ENCODE measurements at places on chromosomes 5 and 9. TPM values are rescaled to one million over a fixed set of nuclear protein-coding genes. Genes with fewer than 3 reads are reported as not detected.

The C5orf52 gene
- total RNA-seq: not detected

The TIFAB gene
- total RNA-seq: 0.13 TPM

GRCh38 chr5:148615644-148616275, 38.6 kb downstream of the HTR4 start:
- H3K27me3 ChIP-seq: no peaks in the 10 kb centered on the region
- H3K27ac ChIP-seq: no peak overlapping the region

The IFNA13 gene
- total RNA-seq: 0.04 TPM

The PCA3 gene
- total RNA-seq: 0.58 TPM

DNA sequence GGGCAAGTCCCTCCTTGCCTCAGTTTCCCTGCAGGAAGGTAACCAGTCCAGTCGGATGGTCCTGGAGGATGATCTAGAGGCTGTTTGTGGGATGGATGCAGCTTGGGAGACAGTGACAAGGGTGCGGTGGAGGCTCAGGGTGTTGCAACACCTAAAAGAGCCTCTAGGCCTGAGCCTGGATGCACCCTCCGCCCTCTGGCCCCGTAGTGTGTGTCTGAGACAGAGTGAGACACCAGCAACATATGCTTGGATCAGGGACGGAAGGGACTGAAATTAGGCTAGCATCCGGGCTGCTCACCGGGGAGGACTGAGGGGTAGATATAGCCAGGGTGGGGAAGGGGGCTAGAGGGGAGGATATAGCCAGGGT, 1.1 kb downstream of the CRAT start:
- no peaks in the 10 kb centered on the region for H3K27me3 ChIP-seq
- H3K4me1 ChIP-seq: peaks cover 24% of the 10 kb centered on the region

- no peak for DNase-seq
- no peaks in the 10 kb centered on the region for H3K27me3 ChIP-seq
- no peak overlapping the region for H3K4me3 ChIP-seq
- H3K27ac ChIP-seq: no peak overlapping the region
- H3K4me1 ChIP-seq: no peaks in the 10 kb centered on the region
- H3K36me3 ChIP-seq: no peaks in the 10 kb centered on the region
Observed at GRCh38 chr5:164289526-164289925, 784.1 kb downstream of the MAT2B start.

- peak overlapping the region; percentile 59 for H3K27ac ChIP-seq
- H3K27me3 ChIP-seq: no peaks in the 10 kb centered on the region
- DNase-seq: peak; percentile 82
- H3K36me3 ChIP-seq: no peaks in the 10 kb centered on the region
- peaks cover 35% of the 10 kb centered on the region for H3K4me1 ChIP-seq
- no peak overlapping the region for H3K4me3 ChIP-seq
Observed at GRCh38 chr9:88781628-88782391, 209.5 kb upstream of the S1PR3 start.

- no peaks in the 10 kb centered on the region for H3K4me1 ChIP-seq
- H3K27me3 ChIP-seq: no peaks in the 10 kb centered on the region
- H3K27ac ChIP-seq: no peak overlapping the region
Observed at GRCh38 chr9:92648474-92648971, 21.4 kb downstream of the IPPK start.

GRCh38 chr5:111494355-111494999, 17.9 kb downstream of the STARD4 start:
- no peak for DNase-seq
- H3K36me3 ChIP-seq: peaks cover 6% of the 10 kb centered on the region
- H3K27me3 ChIP-seq: no peaks in the 10 kb centered on the region
- no peak overlapping the region for H3K4me3 ChIP-seq

DNA sequence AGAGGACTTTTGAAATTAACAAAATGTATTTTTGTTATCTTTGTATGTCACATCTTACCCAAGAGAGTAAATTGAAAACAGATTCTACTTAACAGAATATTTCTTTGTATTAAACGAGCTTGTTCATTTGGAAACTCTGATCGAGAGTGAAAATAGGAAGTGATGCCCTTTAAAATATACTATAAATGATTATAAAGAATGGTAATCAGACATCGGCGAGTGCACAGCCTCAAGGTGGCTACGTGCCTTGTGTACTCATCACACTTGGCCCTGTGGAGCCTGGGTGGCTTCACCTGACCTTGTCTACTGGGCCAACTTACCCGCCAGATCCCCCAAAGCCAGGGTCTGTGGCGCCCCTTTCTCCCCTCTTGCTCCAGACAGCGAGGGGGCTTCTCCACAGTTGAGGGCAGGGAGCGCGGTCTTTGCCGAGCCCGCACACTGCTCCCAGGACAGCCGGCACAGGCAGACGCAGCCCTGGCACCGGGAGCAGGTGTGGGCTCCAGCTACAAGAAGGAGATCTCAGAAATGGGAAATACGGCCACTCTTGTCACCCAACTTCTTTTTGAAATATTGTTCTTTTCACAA, 243.2 kb downstream of the CEMIP2 start:
- H3K4me3 ChIP-seq: no peak overlapping the region
- H3K27ac ChIP-seq: peak overlapping the region; percentile 45
- H3K36me3 ChIP-seq: no peaks in the 10 kb centered on the region

DNA sequence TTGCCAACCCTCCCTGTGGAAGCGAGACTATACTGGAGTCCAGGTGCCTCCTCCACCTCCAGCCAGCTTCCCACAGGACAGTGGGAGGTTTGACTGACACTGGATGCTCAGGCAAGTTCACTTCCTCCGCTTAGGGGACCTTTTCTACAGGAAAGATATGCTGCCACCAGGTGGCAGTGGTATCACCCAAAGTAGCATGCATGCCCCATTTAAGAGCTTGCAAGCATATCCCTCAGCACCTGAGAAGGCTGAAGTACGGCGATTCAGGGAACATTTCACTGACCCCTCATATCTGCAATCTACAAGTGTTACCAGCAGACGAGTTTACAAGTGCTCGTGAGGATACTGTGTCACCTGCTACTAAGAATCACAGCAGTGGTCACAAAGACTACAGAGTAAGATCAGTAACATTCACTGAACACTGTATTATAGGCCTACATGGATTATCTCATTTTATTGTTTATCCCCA, 75.5 kb downstream of the KLHL3 start:
- H3K36me3 ChIP-seq: no peaks in the 10 kb centered on the region
- H3K27me3 ChIP-seq: no peaks in the 10 kb centered on the region
- H3K4me1 ChIP-seq: peaks cover 2% of the 10 kb centered on the region
- peak; percentile 85 for DNase-seq
- H3K4me3 ChIP-seq: no peak overlapping the region
- H3K27ac ChIP-seq: no peak overlapping the region

DNA sequence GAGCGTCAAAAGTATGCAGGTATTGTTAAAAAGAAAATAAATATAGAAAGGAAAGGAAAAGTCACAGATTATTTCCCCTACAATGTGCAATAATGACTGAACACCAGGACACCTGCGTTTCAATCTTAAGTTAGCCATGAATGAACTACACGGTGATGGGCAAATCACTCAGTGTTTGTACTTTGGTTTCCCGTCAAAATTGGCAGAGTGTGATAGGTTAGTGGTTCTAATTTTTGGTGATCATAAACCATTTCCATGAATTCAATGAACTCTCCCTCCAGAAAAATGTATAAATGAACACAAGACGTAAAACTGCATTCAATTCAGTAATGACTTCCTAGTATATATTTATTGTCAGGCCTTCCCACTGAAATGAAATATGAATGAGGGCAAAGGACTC, 59.0 kb upstream of the ITGA1 start:
- no peaks in the 10 kb centered on the region for H3K27me3 ChIP-seq
- H3K36me3 ChIP-seq: no peaks in the 10 kb centered on the region
- H3K4me1 ChIP-seq: peaks cover 7% of the 10 kb centered on the region
- no peak for DNase-seq
- no peak overlapping the region for H3K27ac ChIP-seq

All from muscle of leg (tissue), 16 donors.